ENCODE measurements at places on chromosomes 1 and 21.

DNA sequence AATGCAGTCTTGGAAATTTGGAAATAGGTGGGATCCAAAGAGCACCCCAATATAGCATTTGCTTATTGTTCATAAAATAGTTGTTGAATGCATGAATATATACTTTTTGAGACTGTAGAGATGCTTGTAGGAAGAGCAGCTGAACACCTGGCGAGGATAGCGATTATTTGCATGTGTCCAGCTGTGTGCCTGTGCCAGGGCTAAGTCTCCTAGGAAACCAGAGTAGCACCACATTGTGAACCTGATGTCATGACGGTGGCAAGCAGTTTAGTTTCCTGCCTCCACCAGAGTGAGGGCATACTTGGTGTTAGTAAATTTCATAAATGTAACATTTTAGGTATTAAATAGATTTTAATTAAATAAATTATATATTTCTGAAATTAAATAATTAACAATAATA is 37.3 kb upstream of the IRF2BP2 start:
- DNase-seq = no peak

GRCh38 chr1:32769524-32770220 is 47.5 kb downstream of the YARS1 start:
- DNase-seq = no peak

DNA sequence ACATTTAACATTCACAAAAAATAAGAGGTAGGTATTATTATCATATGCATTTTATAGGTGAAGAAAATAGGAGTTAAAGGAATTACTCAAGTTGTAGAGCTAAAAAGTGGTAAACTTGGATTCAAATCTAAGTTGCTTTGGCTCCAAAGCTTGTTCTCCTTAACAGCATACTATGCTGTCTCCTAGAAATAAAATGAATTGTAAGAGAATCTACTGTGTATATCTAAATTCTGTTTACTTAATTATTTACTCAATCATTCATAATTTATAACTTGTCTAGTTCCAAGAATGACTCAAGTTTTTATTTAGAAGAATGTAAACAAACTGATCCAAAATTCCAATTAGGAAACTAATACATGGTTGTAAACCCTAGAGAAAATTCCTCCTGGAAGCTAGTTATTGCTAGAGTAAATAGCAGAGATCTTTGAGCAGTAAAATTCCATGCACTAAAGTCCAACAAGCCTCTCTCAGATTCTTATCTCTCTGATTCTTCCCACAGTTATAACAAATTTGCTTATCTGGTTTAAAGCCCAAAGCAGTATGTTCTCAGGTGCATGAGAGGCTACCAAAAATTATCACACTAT is 132.5 kb upstream of the DPT start:
- no peak for DNase-seq

DNA sequence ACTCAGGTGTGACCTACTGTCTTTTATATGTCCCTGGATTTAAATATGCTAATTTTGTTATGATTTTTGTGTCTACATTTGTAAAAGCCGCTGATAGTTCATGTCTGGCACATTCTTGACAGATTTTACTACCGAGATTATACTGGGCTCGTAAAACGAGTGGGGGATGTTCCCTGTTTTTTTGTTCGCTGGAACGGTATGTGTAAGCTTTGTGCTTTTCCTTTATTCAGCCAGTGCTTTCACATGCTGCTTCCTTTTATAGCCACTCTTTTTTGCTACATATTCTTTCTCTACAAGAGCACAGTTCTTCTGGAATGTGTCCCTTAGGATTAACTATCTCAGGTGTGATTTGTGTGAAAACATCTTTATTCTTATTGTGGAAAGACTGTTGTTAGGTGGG is 46.6 kb downstream of the ADARB1 start:
- DNase-seq = no peak

DNA sequence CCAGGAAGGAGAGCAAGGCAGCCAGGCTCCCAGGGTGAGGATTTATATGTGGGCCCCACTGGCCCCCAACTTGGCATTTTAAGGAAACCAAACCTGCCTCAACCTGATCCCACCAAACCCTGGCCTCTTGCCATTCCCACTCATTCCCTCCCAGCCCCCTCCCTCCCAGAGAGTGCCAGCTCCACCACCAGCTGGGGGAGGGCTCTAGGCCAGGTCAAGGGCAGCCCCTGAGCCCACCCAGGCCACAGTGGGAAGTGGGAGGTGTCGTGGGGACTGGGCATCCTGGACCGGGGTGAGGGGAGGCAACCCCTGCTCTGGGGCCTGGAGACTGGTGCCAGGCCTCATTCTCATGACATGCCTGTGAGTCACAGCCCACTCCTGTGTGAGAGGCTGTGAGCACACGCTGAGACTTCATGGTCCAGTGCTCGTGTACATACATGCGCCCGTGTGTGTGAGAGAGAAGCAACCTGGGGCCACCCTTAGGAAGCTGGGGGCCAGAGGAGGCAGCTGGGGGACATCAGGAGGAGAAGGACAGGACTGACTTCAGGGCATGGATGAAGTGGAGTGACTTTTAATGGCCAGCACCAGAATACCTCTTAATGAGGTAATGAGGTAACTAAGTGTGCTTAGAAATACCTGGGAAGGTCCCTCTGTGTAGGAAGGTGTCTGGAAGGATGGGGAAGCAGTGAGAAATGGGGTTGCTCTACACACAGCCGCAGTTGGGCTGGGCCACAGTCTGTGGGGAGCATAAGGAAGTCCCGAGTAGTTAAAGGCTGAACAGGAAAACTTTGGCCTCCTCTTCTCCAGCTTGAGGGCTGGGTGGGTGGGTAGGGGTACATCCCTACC is at the start of gene S100A2:
Gene S100A2, minus strand, starts transcription at position 316 of the 846 bp plus-strand sequence. CDS start 1,967 bp downstream, outside the sequence.
- DNase-seq = peak; percentile 83

DNA sequence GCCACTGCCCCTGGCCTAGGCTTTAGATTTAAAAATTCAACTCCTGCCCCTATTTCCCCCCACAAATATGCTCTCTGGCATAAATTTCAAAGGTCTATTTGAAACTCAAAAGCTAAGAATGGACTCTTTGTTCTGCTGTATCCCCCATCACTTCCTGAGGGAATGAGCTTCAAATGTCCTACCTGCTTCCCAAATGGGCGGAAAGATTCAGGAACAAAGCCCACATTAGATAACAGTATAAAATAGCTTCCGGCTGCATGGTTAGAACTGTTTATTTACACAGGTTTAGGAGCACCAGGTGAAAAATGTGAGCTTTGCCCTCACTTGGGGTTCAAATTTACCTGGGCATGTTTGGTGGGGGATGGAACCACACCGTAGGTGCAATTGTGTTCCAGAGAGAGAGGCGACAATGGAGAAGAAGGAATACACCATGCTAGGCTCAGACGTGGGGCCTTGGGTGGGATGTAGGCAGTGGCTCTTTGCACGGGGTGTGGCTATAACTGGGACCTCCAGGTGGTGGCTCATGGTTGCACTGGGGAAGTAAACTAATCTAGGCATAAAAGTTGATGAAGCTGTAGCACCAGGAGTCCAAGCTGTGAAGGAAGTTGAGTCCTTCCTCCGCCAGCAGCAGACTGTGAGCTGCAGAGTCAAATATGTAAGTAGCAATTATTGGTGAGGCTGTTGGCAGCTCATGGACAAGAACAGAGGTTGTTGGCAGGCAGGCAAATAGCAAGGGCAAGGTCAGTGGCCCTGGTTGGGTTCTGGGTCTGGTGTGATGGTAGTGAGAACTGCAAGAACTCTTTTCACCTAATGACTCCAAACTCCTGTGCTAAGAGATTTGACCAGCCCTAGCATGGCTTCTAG is 41.5 kb upstream of the SRSF10 start:
- DNase-seq = no peak

- no peak for DNase-seq
Measured at GRCh38 chr1:206662396-206663092, 22.2 kb upstream of the MAPKAPK2 start.

DNA sequence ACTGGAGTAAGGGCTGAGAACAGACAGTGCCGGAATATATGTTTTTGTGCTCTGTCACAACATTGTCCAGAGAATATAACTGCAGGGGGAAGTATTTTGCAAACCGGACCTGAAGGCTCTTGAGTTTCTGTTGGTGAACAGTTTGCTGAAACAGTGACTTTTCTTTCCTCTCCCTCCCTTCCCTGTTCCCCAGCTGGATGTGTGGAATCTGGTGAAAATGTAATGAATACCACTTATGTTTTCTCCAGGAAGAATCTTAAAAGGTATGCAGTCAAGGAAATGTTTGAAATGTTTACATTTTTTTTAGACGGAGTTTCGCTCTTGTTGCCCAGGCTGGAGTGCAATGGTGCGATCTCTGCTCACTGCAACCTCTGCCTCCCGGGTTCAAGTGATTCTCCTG is 23.4 kb downstream of the CHAF1B start:
- no peak for DNase-seq

DNA sequence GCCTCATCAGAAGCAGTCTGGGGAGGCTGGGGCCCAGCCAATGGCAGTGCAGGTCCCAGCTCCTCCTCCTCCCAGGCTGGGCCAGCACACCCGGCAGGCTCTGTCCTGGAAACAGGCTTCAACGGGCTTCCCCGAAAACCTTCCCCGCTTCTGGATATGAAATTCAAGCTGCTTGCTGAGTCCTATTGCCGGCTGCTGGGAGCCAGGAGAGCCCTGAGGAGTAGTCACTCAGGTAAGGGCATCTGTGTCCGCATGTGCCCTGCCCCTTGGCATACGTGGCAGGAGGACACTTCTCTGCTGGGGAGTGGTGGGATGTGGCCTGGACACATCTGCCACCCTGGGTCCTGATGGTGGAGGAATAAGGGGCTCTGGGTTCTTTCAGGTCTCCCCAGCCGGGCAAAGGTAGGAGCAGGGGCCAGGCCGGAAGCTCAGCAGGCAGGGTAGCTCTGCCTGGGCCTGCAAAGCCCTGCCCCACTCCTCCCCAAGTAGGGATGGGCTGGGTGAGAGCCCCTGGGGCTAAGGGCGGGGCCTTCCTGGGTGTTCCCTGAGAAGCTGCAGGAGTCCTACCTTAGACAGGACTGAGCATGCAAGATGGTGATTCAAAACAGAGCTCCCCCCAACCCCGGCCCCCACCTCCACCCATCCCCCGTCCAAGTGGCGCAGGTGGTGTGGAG is at the start of gene GJB5:
Gene GJB5, plus strand, starts transcription at position 84 of the 674 bp plus-strand sequence. CDS start 2,284 bp downstream, outside the sequence.
- DNase-seq = no peak

- DNase-seq = no peak
Measured at GRCh38 chr1:163046071-163046470, 23.1 kb upstream of the RGS4 start.

GRCh38 chr1:19949016-19949415 is 25.6 kb upstream of the PLA2G2E start:
- DNase-seq = peak; percentile 16

- no peak for DNase-seq
Measured at GRCh38 chr1:103788377-103788776, 38.7 kb downstream of the AMY1C start.

GRCh38 chr1:90761781-90762589 is 44.9 kb upstream of the BARHL2 start:
- DNase-seq = no peak

DNA sequence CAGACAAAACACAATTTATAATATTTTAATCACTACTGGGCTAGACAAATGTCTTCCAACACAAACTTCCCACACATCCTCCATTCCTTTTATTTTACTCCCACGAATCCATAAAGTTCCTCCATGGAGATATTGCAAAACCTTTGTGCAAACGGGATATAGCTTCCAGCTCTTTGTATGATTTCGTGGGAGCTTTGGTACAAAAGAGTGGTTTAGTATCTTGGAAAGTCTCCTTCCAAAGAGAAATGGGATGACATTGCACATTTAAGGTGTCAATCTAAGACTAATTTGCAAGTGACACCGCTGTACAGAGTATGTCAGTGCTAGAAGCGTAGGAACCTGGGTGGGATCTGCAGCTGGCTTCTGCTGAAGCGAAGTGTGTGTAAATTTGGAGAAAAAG is 455.2 kb upstream of the RUNX1 start:
- DNase-seq = no peak

DNA sequence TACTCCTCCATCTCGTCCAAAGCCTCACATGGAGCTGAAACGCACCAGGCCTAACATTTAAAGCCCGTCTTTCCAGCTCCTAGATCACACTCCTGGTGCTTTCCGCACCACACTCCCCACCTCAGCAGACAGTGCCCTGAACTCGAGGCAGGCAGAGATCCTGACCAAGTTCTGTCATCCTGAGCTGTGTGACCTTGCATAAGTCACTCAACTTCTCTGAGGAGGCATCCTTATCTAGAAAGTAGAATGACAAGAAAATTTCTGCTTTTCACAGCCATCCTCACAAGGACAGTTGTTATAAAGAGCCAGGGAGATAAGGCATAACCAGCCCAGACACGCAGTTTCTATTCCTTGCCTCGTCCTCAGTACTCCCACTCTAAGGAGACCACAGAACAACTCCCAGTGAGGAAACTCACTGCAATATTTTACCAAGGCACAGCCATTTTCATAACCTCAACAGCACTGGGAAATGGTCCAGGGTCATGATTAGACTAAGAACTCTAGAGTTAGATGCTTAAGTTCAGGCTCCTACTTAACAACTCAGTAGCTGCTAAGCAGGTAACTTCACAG is 3.1 kb downstream of the LRP8 start:
- DNase-seq = no peak

- DNase-seq = no peak
Measured at GRCh38 chr1:214101246-214101645, 113.5 kb downstream of the PROX1 start.

GRCh38 chr1:150484861-150485260 is 2.4 kb upstream of the TARS2 start:
- DNase-seq = no peak

- no peak for DNase-seq
Measured at GRCh38 chr1:172238965-172239364, 181.5 kb upstream of the C1orf105 start.

DNA sequence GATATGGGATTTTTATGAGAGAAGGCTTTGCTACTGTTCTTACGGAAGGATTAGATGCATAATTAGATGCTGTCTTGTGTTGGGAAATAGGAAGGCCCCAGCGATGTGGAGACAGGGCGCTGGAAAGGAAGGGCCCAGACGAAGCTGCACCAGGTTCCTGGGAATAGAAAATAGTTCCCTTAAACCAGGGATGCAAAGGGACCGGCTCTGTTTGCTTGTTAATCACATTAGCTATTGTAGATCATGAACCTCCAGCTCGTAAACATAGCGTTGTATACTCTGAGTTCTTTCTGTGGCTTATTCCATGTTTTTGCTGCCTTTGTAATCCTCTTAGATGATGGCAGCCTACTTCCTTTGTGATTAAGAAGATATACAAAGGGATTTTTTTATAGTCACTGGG is 79.8 kb upstream of the COX20 start:
- DNase-seq = no peak
